ENCODE measurements at places on chromosomes 13 and 19. TPM values are rescaled to one million over a fixed set of nuclear protein-coding genes. Genes with fewer than 3 reads are reported as not detected.

- DNase-seq, result no peak
These were observed 837 bp downstream of the FSD1 start for GRCh38 chr19:4305257-4305612.

DNA sequence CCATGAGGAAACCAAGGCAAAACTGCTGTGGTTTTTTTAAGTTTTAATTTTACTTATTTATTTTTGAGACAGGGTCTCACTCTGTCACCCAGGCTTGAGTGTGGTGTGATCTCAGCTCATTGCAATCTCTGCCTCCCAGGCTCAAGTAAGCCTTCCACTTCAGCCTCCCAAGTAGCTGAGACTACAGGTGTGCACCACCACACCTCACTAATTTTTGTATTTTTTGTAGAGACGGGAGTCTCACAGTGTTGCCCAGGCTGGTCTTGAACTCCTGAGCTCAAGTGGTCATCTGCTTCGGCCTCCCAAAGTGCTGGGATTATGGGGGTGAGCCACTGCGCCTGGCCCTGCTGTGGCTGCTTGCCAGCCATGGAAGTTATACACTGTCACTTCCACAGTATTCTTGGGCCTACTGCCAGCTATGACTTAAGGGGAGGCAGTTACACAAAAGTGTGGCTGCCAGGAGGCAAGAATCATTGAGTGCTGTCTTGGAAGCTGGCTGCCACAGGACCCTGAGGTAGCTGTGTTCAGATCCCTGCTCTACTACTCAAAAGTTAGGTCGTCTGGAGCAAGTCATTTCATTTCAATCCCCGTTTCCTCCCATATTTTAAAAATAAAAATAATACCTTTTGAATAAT lies 12.7 kb downstream of the FARP1 start:
- DNase-seq, result no peak

DNA sequence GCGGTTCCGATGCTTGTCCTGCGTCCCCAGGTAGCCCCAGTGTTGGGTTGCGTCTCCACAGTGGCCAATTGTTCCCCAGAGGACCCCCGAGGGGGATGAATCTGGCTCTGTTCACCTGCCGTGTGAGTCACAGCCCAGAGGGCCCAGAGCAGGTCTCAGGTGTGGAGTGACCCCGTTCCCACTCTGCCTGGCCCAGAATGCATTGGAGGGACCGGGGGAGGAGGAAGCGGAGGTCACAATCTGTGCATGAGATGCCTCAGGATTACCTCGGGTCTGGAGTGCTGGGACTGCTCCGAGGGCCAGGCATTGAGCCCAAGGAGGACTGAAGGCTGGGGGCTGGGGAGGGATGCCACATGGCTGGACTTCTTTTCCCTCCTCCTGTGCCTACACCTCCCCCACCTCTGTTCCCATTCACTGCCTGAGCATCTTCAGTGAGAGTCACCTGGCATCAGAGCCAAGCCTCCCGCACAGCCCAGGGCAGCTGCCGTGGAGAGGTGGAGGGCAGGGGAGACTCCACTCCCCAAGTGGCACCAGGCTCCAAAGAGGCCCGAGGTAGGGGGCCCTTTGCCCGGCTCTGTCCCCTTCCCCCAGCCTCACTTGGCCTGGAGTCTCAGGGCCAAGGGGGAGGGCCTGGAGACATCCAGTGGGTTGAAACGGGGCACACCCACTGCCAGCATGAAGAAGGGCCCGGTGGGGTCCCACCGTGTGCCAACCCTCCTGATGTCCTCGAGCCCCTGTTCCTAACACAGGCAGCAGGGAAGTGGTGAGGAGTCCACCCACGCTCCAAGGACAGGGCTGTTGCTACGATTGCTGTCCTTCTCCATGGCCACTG lies 81.1 kb downstream of the CHST8 start:
- DNase-seq, result no peak

DNA sequence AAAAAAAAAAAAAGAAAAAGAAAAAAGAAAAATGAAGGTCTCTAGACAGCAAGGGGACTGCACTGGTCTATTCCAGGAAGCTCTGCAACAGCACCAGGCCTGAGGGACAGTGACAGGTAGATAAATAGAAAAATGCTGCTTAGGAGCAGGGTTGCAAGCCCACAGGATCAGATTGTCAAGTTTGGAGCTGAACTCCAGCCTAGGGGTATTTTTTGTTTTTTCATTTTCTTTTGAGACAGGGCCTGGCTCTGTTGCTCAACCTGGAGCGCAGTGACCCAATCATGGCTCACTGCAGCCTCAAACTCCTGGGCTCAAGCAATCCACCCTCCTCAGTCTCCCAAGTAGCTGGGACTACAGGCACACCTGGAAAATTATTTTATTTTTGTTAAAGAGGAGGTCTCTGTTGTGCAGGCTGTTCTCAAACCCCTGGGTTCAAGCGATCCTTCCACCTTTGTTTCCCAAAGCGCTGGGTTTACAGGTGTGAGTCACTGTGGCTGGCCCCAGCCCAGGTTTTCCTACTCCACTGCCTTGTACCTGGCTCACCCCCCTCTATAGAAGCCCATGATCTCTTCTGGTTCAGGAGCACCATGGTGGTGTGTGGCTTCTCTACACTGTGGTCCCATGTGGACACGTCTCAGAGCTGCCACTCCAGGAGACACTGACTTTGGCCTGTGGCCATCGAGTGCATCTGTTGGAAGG lies 23.9 kb downstream of the POP4 start:
- no peak for DNase-seq

Gene TEX29
- 0.49 TPM for total RNA-seq

Gene MAMSTR
- 1.7 TPM for total RNA-seq

Gene MLNR
- total RNA-seq, result not detected

Gene KLK10
- 22.4 TPM for total RNA-seq

DNA sequence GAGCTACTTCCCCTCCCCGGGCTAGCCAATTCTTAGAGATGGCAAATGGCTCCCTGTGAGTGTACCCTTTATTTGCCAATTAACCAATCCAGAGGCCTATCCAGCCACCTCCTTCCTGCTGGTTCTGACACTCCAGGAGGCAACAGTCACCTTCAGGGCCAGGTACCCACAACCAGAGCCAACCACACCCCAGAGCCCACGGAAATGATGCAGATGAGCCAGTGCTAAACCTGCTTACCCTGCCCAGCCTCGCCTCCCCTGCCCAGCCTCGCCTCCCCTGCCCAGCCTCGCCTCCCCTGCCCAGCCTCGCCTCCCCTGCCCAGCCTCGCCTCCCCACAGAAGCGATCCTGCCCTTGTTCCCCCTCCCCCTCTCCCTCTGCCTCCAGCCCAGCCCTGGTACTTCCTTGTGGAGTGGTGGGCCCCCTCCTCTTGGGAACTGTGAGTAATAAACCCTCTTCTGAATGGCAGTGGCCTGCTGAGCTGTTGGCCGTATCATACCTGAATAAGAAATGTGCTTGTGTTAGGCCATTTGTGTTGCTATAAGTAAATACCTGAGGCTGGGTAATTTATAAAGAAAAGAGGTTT lies 173.8 kb upstream of the RNF113B start:
- no peak for DNase-seq

Gene PODNL1
- total RNA-seq, result 0.20 TPM

DNA sequence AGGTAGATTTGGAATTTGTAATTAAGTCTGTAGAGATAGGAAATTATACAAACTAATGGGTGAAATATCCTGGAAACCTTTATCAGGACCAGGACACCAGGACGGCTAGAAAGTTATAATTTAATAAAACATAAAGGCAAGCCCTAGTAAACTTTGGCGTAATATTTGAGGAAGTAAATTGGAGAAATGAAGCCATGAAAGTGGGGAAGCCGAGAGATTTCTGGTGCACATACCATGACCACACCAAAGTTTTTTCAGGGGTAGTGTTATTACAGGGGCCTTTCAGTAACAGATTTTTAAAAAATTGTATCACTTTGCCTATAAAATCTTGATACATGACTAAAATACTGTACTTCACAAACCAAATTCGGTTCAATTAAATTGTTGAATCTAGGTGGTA lies 54.7 kb upstream of the URAD start:
- no peak for DNase-seq

Gene MISP
- 1.2 TPM for total RNA-seq

GRCh38 chr19:33825556-33825955 lies 28.9 kb downstream of the KCTD15 start:
- no peak for DNase-seq

- no peak for DNase-seq
These were observed 66.3 kb upstream of the RFXAP start for GRCh38 chr13:36752673-36753072.

Gene PRR12
- 6.9 TPM for total RNA-seq

- DNase-seq, result no peak
These were observed 28.9 kb downstream of the TDRD12 start for GRCh38 chr19:32748497-32748896.

DNA sequence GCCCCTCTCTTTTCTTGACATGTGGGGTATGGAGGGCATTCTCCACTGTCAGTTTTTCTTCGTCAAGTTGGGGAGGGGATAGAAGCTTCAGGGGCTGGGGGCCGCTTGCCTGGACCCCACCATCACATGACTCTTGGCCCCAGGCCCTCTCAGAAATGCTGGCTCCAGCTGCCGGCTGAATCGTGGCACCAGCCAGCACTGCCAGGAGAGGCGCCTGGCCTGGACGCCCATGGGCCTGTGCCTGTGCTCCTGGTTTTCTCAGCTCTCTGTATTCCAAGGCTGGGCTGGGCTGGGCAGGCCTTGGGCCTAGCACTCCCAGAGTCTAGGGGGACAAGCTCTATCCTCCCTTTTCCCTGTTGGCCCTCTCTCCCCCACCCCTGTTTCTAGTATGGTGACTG lies 38.6 kb downstream of the LYL1 start:
- no peak for DNase-seq

Gene KCNC3
- total RNA-seq, result 0.59 TPM

- no peak for DNase-seq
These were observed 37.9 kb downstream of the SOX1 start for GRCh38 chr13:112104881-112105234.

DNA sequence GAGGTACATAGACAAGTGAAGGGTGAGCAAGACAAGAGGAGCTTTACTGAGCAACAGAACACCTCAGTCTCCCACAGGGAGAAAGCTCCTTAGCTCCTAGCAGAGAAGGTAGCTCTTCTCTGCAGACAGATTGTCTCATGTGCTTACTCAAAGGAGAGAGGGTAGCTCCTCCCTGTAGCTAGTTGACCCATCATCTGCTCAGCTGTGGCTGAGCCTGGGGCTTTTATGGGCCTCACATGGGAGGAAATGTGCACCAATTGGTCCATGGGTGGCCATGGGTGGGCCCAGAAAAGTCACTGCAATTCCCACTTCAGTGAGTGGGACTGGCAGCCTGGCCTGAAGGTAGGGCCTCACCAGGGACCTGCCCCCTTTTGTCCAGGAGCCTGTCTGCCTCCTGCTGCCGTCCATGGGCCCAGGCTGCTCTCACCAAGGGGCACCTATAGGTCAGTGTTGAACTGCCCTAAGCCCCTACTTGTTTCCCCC lies 246.2 kb downstream of the GPC6 start:
- no peak for DNase-seq

DNA sequence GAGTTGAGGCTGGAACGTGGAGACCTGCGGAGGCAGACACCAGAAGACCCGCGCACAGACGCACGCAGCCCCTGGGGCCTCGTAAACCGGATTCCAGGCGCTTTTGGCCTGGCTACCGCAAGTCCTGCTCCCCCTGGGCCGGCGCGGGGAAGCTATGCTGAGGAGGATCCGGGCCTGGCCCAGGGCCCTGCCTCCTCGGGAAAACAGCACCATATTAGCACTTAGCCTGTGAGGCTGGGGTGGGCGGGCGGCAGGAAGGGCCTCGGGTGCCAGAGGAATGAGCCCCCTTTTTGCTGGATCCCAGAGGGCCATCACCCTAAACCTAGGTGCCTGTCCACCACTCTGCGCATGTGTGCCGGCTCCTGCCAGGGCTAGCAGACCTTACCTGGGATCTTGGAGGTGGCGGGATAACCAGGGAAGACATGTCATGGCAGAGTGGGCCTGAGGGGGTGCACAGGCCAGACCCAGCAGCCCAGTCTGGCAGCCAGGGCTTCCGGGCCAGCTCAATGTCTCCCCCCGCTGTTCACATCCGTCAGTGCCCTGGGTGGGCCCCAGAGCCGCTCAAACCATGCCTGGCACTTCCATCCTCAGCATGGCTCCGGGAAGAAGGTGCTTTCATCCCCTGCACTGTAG lies 7.3 kb downstream of the ELOF1 start:
- DNase-seq, result no peak

GRCh38 chr13:76937281-76937820 lies 11.0 kb upstream of the ACOD1 start:
- peak; percentile 85 for DNase-seq

- DNase-seq, result no peak
These were observed 349.4 kb downstream of the DLEU7 start for GRCh38 chr13:50494138-50494537.

Gene SEMA6B
- total RNA-seq, result 5.0 TPM

DNA sequence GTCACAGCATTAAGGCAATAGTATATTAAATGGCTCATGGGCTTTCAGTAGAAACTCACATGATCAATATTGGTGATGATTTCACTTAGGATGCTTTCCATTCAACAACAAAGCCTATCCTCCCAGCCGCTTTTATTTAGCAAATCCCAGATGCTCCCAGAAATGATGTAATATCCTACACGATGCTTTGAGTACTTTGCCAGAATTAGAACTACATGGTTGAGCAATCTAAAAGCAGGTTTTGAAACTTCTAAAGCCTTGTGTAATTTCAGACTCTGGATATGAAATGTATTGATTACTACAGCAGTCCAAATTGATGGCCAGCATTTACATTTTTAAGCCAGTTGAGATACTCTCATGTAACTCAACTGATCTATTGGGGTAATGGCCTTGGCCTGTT lies 13.6 kb downstream of the DLEU7 start:
- DNase-seq, result peak; percentile 83

GRCh38 chr13:34347784-34348573 lies 530.0 kb downstream of the RFC3 start:
- DNase-seq, result no peak

DNA sequence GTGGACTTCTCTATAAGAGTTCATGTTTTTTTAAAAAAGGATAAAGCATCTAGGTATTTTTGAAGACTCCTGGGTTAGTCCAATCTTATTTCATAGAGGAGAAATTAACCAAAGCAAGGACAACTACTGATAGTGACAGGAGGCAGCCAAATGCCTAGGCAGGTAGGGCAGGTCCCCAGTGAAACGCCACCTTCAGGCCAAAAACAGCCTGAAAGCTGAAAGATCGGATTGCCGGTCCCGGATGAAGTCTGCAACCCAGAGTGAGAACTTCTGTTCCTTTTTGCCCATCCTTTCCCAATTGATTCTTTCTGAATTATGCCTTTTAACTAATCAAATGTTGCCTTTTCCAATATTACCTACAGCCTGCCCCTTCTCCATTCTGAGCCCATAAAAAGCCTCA lies 6.1 kb upstream of the GGACT start:
- DNase-seq, result no peak

Gene ENOX1
- 9.7 TPM for total RNA-seq
